ENCODE measurements at places on chromosomes 11 and 22. TPM values are rescaled to one million over a fixed set of nuclear protein-coding genes. Genes with fewer than 3 reads are reported as not detected.

GRCh38 chr11:11044137-11044855 lies 186.4 kb upstream of the ZBED5 start:
- DNase-seq, result no peak

DNA sequence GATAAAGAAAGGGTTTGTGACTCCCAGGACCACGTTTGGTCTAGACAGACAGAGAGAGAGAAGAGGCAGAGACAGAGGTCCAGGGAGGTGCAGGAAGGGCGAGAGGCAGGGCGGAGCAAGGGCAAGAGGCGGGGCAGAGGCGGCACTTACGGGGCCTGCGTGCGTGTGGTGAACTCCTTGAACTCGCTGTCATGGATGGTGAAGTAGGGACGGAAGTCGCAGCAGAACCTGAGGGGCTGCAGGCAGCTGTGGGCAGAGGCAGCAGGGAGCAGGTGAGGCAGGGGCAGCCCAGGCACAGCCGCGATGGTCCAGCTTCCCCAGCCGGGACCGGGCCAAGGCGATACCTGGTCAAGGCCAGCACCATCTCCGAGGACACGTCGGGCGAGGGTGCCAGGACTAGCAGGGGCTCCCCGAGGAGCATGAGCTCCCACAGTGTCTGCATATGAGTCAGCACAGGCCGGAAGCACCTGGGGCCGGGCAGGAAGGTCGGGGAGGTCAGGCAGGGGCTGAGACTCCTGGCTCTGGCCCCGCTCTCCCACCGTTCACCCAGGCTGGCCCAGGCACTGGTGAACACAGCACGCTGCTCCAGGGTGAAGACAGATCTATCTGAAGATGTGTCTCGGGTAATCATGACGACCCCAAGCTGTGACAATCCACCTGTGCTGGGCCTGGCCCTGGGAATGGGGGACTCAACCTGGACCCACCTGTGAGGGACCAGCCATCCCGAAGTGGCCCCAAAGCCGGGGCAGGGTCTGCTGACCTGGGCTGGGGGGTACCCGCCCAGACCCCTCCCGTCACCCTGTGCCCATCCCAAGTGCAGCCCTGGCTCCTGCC lies 7.2 kb upstream of the PLXNB2 start:
- DNase-seq, result no peak

DNA sequence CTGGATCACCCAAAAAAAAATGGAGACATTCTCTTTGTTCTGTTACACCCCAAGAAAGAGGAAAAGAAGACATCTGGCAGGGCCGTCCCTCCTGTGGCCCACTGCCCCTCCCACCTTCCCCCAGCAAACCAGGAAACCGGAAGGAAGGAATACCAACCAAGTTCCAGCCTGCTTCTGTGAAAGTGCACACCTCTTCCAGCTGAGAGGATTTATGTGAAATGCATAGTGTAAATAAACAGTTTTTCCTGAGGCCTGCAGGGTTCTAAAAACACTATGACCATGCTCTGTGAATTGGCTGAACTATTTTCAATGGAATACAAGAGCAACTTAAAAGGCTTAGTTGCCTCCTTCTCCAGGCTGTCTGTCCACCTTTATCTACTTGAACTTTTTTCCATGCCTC lies 50.0 kb upstream of the CHST1 start:
- no peak for DNase-seq

DNA sequence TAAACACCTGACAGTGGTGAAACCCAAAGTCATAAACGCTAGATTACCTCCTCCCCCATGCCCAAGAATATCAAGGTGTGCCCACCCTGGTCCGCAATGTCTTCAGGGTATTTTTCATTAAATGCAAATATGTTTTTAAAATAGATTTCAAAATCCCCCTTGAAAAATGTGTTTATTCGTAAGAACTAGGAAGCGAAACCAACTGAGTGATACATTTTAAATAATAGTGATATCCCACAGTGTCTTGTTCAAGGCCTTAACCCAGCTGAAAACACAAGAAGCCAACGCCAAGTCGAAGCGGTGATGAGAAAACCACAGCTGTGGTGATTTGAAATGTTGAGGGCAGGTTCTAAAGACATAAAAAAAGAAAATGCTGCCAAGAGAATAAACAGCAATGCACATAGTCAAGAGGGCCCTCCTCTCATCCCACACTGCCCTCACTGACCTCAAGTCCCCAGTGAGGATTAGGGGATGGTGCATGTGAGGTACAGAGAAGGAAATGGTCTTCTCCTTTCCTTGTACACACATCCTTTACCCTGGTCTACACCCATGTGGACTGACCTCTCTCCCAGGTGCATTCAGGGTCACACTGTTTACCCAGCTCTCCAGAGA lies 25.5 kb downstream of the KCNJ1 start:
- DNase-seq, result no peak

- no peak for DNase-seq
Observed at GRCh38 chr11:120909676-120910416, 114.1 kb upstream of the TBCEL start.

DNA sequence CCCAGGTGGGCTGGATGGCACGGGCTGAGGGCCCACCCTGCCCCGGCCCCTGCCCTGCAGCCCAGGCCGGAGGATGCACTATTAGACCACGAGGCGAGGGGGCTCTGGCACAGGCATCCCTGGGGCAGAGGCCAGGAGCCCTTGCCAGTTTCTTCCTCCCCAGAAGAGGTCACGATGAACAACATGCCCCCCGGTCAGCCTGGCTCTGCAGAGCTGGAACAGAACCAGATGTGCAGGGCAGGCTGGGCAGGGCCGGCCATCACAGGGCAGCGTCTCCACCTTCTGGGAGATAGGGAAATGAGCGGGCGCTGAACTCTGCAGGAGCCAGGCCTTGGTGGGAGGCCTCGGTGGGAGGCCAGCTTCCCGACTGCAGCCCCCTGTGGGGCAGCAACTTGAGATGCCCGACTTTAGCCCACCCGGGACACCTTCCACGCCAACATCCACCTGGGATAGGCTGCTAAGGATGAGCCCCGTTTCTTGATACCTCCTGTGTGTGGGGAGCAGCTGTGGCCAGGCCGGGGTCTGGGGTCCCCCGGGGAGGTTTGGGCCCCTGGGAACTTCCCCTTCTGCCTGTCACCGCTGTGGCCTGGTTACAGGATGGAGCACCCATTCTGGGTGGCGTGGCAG lies 21.8 kb upstream of the GNB1L start:
- peak; percentile 67 for DNase-seq

- DNase-seq, result no peak
Observed at GRCh38 chr11:104286129-104286528, 122.2 kb upstream of the PDGFD start.

DNA sequence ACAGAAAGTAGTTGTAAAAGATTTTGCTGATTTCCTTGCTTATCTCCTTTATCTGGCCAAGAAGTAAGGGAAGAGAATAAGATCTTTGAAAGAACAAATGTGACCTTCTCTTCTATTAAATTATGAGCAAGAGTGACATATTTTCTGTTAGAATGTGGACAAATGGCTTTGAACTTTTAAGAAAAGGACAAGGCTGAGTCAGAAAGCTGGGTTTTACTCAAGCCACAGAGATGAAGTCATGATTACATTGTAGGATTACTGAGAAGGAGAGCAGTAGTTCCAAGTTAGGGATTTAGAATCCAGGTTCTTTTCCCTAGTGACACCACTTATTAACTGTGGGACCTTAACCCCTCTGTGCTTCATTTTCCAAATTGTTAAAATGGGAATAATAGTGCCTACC lies 13.5 kb downstream of the CCDC90B start:
- DNase-seq, result no peak

DNA sequence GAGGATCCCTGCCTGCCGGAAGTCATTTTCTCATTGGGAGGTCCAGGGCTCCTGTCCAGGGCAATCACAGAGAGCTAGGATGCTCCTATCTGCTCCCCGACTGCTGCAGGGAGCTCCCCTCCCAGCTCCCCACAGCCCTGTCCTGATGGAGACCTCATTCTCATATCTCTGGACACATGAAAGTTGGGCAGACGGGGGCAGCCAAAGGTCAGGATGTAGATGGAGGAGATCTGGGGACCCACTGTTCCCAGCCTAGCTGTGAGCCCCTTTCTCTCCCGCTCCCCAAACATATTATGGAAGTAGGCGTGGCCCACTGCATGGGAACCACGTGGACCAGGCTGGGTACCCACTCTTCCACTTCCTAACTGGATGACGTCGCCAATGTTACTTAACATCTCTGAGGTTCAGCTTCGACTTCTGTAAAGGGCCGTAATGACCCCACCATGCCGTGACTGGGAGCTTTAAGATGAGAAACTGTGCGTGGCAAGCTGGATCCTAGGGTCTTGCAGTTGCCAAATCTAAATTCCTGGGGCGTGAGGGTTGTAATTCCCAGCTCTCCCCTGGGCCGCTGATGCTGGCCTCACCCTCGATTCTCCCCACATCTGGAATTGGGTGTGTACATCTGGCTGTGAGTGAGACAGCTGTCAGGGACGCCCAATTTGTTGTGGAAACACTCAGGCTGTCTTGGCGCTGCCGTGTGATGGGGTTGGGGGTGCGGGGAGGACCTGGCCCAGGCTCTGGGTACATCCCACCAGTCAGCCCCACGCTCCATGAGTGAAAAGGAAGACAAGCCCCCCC lies 1.8 kb downstream of the CDC42EP2 start:
- DNase-seq, result no peak

DNA sequence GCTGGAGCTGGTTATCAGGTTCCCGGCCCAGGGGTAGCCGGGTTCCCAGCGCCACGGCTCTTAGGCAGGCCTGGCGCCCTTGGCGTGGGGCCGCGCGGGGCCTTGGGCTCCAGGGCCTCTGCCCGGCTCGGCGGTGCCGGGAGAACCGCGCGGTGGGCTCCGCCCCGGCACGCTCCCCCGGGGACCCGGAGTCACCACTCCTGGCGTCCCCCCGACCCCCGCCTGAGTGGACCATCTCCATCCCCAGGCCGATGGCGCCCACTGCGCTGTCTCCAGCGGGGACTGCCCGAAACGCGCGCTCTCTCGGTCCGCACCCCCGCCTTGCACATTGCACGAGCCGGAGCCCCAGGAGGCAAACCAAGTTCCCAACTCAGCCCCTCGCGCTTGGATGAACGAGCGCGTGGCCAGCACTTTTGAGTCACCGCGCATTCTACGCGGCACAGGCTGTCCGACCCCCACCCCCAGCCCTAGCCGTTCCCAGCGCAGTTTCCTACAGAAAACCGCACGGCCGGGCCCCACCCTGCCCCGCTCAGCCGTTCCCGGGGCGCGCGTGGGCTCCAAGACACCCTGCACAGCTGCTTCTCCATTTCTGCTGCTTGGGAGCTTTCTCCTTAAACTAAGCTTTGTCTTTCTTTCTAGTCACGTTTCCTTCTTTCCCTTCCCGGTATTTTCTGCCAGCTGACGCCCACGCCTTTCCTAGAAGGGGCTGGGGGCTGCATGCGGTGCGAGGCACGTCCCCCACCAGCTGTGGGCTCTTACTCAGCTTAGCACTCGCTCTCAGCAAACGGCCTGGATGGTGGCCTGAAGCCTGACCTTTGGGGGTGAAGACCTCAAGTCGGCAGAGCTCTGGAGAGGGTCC lies 650 bp upstream of the CHID1 start:
- DNase-seq, result no peak

DNA sequence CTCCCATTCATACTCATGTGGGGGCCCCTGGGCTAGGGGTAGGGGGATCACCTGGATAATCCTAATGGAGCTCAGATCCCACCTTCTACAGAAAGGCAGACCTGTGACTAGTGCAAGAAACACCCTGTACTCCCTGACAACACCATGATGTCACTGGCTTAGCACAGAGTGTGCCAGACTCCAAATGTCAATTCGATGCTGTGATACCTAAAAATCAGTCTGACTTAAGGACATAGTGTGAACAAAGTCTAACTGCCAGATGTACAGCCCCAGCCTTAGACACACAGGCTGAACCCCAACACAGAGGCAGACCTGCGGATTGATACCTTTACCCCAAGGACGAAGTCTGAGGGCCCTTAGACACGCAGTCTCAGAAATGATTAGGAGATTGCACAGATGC lies 8.5 kb downstream of the ABCC8 start:
- no peak for DNase-seq

GRCh38 chr22:27803841-27804415 lies 2.4 kb upstream of the MN1 start:
- DNase-seq, result no peak

GRCh38 chr11:79028225-79028624 lies 412.6 kb downstream of the TENM4 start:
- DNase-seq, result no peak

DNA sequence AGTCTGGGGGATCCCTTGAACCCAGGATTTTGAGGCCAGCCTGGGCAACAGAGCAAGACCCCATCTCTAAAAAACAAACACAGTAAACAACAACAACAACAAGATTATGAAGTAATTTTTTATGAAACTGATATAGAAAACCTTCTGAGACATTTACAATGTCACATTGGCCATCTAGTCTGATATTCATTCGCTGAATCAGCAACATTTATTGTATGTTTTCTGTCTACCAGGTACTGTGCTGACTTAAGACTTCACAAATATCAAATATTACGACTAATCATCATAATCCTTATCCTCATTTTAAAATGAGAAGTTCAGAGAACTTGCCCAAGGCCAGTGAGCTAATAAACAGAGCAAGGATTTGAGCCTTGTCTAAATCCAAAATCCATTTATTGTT lies 120.8 kb downstream of the ATM start:
- no peak for DNase-seq

DNA sequence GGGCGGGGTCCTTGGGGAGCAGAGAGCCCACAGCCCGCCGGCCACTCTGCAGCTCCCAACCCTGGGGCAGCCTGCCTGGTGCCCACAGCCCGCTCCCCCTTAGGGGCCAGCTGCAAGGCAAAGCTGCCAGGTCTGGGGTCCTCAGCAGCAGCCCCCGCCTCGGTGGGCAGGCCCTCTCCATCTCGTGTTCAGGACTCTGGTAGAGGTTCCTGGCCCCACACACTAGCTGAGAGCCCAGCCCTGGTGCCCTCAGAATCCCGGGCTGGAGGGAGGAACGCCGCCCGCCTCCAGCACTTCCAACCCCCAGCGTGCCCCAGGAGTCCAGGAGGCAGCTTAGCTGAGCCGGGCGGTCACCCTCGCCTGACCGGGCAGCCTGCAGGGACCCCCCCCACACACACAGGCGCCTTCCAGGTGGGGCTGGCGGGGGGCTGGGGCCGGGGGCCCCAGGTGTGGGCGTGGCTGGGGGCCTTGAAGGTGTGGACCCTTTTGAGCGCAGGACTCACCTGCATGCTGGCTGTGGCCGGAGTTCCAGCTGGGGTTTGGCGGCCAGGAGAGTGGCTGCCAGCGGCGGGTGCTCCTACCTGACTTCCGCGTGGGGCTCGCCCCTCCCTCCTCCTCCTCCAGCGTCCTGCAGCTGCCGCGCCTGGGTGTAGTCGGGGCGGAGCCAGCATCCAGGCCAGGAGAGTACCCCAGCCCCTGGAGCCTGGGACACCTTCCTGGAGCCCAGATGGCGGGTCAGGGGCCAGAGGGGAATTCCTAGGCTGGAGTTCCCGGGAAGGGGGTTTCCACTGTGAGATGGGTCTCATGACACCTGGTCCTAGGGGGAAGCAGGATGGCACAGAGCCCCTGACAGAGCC lies at the start of gene ANO9:
Gene ANO9, minus strand, starts transcription at position 594 of the 857 bp plus-strand sequence. Its CDS starts 85 bp downstream, at position 509.
- no peak for DNase-seq

KCTD14 gene
- total RNA-seq, result 0.13 TPM

SCO2 gene
- total RNA-seq, result 2.4 TPM

CRYBB3 gene
- not detected for total RNA-seq

TSGA10IP gene
- not detected for total RNA-seq

OR8G1 gene
- total RNA-seq, result not detected

CCDC116 gene
- total RNA-seq, result 0.43 TPM
